Left renal pelvis (tissue), 4 donors: ENCODE measurements at places on chromosomes 1 and 21. TPM values are rescaled to one million over a fixed set of nuclear protein-coding genes. Genes with fewer than 3 reads are reported as not detected.

The ACTA1 gene
- polyA plus RNA-seq: 1.6 TPM

- DNase-seq: no peak
Observed at GRCh38 chr1:214165850-214166374, 115.0 kb upstream of the SMYD2 start.

DNA sequence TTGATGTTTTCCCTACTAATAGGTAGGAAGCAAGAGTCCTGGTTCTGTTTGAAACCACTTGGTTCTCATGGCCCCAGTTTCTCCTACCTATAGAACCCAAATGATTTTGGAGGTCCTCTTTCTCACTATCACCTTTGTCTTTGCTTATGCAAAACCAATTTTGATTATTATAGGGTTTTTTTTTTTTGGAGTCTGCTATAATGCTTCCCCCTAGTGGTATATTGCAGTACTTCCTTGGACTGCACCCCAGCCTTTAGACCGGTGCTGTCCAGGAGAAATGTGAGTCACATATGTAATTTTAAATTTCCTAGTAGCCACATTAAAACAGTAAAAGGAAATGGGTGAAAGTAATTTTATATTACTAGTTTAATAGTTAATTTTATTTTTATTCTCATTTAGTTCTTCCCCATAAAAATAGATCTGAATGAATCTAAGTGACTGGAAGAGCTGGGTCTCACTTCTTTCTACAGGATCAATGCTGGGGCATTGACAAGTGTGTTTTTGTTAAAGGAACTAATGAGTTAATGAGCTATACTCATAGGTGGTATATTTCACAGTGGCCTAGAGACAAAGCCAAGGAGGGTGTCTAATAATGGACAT lies 10.6 kb downstream of the FCMR start:
- DNase-seq: no peak

GRCh38 chr1:42325014-42325402 lies 10.0 kb downstream of the FOXJ3 start:
- no peak for DNase-seq

- no peak for DNase-seq
Observed at GRCh38 chr1:201709564-201710295, 119.2 kb upstream of the IPO9 start.

- no peak for DNase-seq
Observed at GRCh38 chr1:82555501-82555900, 754.8 kb downstream of the ADGRL2 start.

The HMGCS2 gene
- 77.0 TPM for polyA plus RNA-seq

GRCh38 chr1:32195531-32195930 lies 4.9 kb upstream of the CCDC28B start:
- DNase-seq: no peak

- peak; percentile 17 for DNase-seq
Observed at GRCh38 chr1:219066631-219067349, 106.9 kb upstream of the LYPLAL1 start.

The POLR3C gene
- polyA plus RNA-seq: 36.7 TPM

DNA sequence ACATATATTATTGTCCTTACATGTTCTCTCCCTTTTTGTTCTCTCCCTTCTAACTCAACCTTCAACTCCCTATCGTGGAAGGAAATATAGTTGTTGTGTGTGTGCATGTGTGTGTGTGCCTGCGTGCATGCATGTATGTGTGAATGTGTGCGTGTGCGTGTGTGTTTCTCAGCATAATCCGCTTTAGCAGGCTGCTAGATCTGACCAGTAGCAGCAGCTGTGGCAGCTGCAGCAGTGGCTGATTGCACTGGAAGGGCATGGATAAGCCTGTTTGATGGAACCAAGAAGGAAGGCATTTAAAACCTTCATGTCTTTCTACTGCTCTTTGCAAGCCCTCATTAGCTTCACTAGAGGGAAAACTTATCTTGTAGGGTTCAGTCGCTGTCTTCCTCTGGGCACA lies 65.6 kb upstream of the IRF2BP2 start:
- DNase-seq: no peak
